ENCODE measurements at places on chromosomes 5 and 9.

GRCh38 chr5:153782589-153783361 lies 255.9 kb downstream of the FAM114A2 start:
- no peak for DNase-seq

DNA sequence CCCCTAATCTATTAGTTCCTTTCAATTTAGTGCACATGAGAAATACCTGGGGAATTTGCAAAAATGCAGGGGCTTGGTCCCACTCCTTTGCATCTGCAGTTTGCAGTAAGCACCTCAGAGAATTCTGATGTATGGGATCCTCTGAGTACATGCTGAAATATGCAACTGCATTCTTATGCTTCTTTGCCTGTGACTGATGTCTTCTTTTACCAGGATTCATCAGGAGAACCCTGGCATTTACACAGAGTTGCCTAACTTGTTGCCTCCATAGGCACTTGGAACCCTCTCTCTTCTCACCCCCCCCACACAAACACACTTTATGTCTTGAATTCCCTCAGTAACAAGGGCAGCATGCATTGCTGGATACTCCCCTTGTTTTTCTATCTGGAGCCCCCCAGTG lies 173.1 kb downstream of the KDM4C start:
- DNase-seq, result no peak

DNA sequence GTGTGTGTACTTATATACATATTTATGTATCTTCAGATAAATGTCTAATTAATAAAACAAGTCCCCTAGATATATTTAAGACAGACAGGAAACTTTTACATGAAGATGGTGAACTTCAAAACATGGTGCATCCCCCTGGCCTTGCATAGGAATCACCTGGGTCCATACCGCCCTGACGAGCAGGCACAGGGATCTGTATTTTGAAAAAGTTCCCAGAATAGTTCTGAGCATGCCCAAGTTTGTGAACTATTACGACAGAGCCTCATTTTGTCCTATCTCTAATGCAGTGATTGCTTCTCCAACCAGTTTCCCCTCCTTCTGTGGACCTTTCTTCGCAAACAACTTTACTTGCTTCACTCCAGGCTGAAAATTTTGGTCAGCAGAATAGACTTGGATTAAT lies 98.1 kb downstream of the APBA1 start:
- no peak for DNase-seq

GRCh38 chr5:6554812-6555211 lies 78.0 kb downstream of the NSUN2 start:
- DNase-seq, result no peak

GRCh38 chr5:175889910-175890684 lies 18.7 kb downstream of the CPLX2 start:
- peak; percentile 79 for DNase-seq

DNA sequence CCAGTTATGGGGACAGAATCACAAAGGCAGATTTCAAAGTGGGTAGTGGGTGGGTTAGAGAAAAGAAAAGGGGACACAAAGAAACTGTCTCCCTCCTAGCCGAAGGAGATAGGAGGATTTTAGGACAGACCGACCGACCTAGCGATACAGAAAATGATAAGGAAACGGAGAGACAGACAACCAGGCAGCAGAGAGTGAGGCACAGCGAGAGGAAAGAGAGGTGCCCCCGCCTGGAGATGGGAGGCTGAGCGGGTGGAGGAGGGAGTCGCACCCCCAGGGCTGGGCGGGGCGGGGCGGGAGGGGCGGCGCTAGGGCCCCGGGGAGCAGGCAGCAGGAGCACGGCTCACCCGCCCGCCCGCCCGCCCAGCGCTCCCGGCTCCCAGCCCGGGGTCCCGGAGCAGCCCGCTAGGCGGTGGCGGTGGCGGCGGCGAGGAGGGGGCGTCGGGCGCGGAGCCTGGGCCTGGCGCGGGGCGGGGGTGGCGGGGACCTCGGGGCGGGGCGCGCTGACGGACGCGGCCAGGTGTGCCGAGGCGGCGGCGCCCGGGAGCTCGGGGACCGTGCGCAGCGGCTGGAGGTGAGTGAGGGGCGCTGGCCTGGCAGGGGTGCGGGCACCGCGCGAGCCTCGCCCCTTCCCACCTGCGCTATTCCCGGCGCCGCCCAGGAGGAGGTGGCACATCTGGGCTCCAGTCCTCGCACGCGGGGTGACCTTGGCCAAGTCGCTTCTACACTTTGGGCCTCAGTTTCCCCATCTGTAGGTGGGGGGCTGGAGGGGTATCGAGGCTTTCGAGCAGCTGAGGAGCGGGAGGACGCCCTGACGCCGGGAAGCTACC lies 15.9 kb upstream of the SYNPO start:
- DNase-seq, result no peak

DNA sequence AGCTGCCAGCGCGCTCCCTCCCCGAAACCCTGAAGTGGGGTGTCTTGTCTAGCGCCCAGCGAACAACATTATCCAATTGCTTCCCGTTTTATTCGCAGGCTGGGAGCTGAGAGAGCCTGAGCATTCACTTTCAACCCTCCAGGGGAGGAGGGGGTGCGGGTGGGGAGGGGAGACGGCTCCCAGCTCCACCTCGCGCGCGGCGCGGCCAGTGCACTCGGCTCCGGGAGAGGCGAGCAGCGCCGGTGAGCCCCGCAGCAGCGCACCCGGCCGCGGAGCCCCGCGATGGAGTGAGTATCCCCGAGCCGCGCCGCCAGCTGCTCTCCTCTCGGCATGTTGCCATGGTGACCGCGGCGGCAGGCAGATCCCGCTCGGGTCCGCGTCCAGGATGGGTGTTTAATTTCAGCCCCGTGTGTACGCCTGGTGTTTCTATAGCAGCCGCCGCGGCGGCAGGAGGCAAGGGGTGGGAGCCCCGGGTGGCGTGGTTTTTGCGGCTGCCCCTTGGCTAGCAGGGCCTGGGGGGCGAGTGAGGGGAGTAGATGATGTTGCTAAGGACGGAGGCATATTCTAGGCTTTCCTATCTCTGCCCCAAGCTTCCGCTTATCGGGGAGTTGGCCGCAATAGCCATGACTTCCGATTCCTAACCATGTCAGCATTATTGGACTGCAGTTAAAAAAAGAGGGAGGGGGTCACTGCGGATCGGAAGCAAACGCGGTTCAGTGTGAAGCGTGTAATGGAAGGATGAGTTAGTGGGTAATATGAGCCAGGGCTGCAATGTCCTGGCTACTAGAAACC lies 139.2 kb upstream of the PALM2AKAP2 start:
- DNase-seq, result peak; percentile 92

- peak; percentile 2 for DNase-seq
Observed at GRCh38 chr5:133996683-133997252, 8.0 kb downstream of the VDAC1 start.

DNA sequence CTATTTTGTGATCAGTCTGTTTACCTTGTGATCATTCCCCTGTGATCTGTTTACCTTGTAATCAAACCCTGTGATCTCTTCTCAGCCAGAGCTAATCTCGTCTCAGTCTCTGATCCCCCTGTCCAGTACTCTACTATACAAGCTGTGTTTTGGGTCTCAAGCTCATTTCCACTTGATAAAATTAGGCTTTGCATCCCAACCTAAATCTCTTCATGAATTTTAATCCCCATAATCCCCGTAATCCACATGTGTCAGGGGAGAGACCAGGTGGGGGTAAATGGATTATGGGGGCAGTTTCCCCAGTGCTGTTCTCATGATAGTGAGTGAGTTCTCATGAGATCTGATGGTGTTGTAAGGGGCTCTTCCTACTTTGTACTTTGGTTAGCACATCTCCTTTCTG lies 157.2 kb downstream of the PRR16 start:
- DNase-seq, result no peak

DNA sequence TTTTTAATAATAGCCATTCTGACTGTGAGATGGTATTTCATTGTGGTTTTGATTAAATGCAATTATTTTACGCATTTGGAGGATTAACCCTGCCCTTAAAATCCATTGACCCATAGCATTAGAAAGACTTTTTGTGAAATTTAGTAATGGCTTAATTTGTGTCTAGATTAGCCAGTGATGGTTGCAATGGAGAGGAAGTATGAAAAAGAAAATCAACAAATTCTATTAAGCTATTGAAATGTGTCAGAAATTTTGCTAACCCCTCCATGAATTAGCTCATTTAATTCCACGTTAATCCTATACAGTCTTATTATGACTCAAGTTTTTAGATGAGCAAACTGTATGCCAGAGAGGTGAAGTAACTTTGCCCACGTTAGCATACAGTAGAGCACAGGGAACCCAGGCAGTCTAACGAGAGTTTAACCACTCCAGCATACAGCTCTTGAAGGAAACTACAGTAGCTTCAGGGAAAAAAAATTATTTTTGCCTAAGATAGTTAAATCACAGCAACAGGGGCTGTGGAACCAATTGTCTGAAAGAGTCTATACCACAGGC lies 158.2 kb upstream of the PPP2R2B start:
- no peak for DNase-seq

GRCh38 chr9:34988218-34989002 lies 1.1 kb upstream of the DNAJB5 start:
- DNase-seq, result peak; percentile 70

GRCh38 chr9:133604856-133605255 lies 4.3 kb downstream of the FAM163B start:
- no peak for DNase-seq

DNA sequence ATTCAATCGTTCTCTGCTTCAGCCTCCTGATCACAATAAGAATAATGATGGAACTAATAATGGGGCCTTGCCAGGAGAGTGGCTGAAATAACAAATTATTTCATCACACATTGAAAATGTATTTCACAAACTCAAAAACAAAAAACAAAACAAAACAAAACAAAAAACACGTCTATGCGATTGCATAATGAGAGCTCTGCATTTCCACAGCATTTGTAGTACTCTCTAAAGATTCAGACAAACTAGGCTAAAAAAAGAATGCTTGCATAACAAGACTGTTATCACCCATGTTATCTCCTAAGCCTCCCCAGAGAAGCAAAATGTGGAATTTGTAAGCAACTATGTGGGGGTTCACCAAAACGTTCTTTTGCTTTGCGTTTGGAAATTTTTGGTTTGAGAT lies 48.1 kb downstream of the PRELID2 start:
- DNase-seq, result no peak

DNA sequence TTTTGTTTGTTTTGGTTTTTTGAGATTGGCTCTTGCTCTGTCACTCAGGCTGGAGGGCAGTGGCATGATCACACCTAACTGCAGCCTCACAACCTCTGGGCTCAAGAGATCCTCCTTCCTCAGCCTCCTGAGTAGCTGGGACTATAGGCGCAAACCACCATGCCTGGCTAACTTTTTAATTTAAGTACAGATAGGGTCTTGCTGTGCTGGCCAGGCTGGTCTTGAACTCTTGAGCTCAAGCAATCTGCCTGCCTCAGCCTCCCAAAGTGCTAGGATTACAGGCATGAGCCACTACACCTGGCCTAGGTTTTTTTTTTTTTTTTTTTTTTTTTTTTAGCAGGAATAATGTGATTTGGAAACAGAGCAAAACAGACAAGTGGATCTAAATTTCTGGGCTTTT lies 37.6 kb downstream of the MARCHF6 start:
- no peak for DNase-seq

DNA sequence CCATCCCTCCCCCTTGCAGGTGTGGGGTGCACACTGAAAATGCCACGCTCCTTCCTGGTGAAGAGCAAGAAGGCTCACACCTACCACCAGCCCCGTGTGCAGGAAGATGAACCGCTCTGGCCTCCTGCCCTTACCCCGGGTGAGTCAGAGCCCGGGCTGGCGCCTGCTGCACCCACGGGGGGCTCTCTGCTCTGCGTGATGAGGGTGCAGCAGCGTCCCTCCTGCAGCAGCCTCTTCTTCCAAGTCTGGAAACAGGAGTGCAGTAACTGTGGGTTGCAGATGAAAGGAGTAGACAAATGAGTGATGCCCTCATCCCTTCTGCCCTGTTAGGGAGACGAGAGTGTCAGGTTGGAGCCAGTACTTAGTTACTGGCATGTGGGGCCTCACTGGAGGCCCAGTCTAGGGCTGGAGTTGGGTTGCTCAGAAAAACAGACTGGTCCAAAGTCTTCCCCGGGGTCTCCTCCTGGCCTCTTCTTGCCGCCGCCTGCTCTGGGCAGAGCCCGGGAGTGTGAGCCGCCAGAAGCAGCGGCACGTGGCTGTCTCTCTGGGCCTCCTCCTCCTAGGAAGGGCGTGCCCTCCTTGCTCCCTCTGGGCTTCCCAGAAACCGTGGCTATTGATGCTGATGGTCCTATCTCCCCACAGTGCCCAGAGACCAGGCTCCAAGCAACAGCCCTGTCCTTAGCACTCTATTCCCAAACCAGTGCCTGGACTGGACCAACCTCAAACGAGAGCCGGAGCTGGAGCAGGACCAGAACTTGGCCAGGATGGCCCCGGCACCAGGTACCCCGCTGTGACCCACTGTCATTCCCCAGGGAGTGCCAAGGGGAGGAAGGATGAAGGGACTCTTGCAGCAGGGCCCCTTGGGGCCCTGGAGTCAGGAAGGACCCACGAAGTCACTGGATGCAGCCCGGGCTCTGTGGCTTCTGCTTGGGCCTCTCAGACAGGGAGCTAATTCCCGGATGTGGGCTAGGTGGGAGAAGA lies 8.4 kb downstream of the GFI1B start:
- no peak for DNase-seq

DNA sequence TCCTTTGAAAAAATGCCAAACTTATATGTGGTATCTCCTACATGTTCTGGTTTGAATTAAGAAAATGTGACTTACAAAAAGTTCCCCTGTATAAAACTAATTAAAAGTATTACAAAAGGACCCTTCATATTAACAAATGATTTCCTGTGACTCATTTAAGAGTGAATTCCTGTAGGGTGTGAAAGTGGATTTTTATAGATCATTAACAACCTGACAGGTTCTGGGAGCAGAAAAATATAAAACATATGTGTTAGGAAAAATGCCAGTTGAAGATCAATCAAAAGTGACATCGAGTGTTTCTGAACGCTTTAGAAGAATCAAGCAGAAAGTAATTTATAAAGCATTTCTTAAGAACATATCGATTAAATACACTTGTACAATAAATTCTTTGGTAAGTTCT lies 35.5 kb downstream of the CAMK4 start:
- DNase-seq, result no peak

DNA sequence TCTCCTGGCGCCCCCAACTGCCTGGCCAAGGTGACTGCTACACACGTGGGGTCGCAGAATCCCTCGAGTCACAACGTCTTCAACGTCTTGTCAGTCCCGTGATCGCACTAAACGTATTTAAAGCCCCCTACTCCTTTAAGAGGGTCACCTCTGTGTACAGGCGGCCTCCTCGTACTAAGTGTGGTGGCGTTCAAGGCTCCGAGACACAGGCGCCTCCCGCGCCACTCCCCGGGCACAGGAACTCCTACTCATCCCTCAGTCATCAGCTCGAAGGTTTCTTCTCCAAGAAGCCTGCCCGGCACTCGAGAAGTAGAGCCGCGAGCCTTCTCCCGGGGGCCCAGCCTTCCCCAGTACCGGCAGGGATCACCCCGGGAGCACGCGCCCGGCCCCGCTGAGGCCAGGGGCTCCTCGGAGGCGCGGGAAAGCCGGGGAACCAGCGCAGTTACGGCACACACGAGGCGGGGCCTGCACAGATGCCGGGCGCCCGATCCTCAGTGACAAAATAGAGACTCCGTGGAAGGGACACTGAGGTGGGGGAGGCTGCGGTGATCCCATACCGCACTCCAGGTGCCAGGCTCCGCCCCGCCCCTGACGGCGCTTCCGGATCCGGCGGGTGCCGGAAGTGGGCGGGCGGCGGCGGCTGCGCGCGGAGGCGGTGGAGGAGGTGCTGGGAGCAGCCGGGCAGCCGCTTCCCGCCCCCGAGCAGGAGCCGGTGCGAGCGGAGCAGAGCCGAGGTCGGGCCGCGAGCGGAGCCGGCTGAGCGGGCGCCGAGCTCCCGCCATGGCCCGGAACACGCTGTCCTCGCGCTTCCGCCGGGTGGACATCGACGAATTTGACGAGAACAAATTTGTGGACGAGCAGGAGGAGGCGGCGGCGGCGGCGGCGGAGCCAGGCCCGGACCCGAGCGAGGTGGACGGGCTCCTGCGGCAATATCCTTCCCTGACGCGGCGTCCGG lies 6.9 kb downstream of the ARPC5L start:
- peak; percentile 77 for DNase-seq

GRCh38 chr9:126915281-126915816 lies 767 bp downstream of the RALGPS1 start:
- DNase-seq, result peak; percentile 22
